ENCODE measurements at places on chromosomes 11 and 22.

DNA sequence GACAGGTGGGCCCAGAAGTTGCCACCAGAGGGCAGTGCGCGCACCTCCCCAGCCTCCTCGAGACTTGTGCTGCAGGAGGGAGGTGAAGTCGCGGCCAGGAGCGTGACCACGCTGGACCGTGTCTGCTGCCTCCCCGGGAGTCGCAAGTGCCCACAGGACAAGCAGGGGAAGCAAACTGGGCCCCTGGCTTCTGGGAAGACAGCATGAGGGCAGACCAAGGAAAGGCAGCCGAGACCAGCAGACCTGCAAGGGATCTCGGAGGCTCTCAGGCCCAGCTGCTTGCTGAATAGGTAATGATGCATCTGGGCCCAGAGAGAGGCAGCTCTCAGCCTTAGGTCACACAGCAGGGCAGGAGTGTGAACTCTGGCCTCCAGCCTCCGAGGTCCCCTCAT lies 17.0 kb upstream of the IL2RB start:
- peak; percentile 94 for DNase-seq
- peak overlapping the region; percentile 66 for H3K4me3 ChIP-seq
- H3K27me3 ChIP-seq: no peaks in the 10 kb centered on the region
- H3K4me1 ChIP-seq: peaks cover 77% of the 10 kb centered on the region
- H3K36me3 ChIP-seq: no peaks in the 10 kb centered on the region
- peak overlapping the region; percentile 79 for H3K27ac ChIP-seq

DNA sequence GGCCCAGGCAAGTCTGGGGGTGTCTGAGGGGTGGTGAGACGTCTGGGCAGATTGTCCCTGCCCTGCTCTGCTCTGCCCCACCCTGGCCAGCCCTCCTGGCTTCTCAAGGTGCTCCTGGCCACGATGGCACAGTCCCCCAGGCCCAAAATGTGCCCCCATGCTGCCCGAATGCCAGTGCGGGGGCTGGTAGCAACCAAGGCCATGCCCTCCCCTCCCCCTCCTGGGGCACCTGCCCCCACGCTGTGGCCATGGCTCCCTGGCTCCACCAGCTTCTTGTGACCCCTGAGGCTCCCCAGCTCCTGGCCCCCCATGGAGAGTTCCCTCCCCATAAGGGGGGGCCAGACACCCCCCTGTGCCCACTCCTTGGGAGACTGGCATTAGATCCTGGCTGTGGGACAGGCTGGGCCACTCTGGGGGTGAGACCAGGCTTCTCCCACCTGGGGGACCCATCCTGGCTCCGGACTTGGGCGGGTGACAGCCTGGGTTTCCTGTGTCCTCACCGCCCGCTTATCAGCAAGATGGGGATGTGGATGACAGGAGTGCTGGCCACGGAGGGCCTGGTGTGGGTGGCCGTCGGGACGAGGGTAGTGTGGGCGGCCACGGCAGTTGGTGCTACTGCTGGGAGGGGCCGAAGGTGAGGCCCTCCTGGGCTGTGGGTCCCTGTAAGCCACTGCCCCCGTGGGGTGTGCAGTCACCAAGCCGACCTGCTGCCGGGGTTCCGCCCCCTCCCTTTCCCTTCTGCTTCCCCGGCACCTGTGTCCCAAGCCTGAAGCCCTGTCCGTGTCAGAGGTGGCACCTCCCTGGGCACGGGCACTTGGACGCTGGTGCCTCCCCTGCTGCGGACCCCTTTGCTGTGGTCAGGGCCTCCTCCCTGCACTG lies 15.9 kb upstream of the MUC6 start:
- H3K4me1 ChIP-seq: peaks cover 2% of the 10 kb centered on the region
- peaks cover 11% of the 10 kb centered on the region for H3K27me3 ChIP-seq
- H3K36me3 ChIP-seq: no peaks in the 10 kb centered on the region
- no peak overlapping the region for H3K4me3 ChIP-seq

DNA sequence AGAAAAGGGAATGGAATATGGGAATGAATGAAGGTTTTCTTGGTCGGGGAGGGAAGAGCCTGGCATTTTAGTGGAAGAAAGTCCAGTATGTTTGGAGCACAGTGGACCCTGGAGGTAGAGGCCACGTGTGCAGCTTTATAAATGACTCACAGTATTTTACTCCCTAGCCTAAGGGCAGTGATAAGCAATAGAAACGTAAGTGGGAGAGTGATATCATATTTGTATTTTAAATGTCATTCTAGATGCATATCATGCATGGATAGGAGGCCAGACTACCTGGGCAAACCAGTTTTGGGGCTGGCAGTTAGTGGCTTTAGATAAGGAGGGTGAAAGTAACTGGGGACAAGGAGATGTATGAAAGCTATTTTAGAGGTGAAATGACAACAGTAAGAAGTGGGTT lies 174.1 kb downstream of the ARHGAP42 start:
- no peak for DNase-seq
- H3K4me3 ChIP-seq: no peak overlapping the region
- no peaks in the 10 kb centered on the region for H3K4me1 ChIP-seq
- no peaks in the 10 kb centered on the region for H3K36me3 ChIP-seq

GRCh38 chr11:16347928-16348685 lies 8.2 kb downstream of the SOX6 start:
- H3K36me3 ChIP-seq: no peaks in the 10 kb centered on the region
- no peak overlapping the region for H3K4me3 ChIP-seq
- H3K27ac ChIP-seq: no peak overlapping the region
- H3K27me3 ChIP-seq: no peaks in the 10 kb centered on the region

GRCh38 chr11:69864686-69865661 lies 45.8 kb upstream of the FGF3 start:
- no peaks in the 10 kb centered on the region for H3K4me1 ChIP-seq
- H3K4me3 ChIP-seq: no peak overlapping the region
- peaks cover 29% of the 10 kb centered on the region for H3K27me3 ChIP-seq
- no peak overlapping the region for H3K27ac ChIP-seq
- no peaks in the 10 kb centered on the region for H3K36me3 ChIP-seq
